ENCODE measurements at places on chromosomes 1 and 21.
A peak's percentile ranks its signal among the peaks of the same experiment; 100 is the strongest.

- DNase-seq: no peak
Observed at GRCh38 chr1:200708769-200709168, 29.9 kb upstream of the CAMSAP2 start.

DNA sequence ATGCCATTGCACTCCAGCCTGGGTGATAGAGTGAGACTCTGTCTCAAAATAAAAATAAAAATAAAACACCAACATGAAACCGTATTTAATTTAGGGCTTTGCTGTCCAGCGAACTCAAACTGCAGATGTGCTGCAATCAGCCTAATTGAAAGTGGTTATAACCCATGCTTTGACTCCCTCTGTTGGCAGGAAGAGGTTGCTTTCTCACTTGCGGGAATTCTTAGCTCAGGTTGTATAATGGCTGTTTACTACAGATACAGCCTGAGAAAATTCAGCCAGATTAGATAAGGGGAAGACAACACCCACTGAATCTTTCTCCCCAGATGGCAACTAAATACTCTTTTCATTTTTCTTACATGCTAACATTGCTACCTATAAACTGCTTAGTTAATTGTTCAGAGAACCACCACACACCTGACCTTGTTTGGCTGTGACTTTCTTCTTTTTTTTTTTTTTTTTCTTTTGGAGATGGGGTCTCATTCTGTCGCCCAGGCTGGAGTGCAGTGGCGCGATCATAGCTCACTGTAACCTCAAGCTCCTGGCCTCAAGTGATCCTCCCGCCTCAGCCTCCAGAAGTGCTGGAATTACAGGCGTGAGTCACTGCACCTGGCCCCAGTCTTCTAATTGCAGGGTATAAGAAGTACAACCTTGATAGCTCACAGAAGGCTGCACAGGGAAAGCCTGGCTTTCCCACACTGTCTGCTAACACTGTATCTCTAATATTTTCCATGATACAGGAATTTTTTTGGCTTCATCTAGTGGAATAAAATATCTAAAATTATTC lies 34.6 kb downstream of the DNTTIP2 start:
- peak; percentile 75 for DNase-seq

DNA sequence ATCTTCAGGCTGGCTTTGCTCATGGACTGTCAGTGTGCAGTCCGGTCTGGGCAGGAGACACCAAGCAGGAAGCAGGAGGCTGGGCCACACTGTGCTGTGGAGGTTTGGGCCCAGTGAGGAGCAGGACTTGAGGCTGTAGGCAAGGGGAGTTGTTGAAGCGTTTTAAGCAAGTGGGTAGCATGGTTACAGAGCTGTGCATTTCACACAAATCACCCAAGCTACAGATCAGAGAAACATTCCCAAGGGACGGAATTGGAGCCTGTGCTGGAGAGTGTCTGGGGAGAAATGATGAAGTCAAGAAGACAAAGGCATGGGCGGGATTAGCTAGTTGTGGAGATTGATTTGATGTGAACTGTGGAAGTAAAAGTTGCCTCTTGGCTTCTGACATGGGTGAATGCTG lies 60.9 kb downstream of the KIF21B start:
- DNase-seq: no peak

GRCh38 chr21:21000591-21001175 lies 2.5 kb downstream of the NCAM2 start:
- no peak for DNase-seq

DNA sequence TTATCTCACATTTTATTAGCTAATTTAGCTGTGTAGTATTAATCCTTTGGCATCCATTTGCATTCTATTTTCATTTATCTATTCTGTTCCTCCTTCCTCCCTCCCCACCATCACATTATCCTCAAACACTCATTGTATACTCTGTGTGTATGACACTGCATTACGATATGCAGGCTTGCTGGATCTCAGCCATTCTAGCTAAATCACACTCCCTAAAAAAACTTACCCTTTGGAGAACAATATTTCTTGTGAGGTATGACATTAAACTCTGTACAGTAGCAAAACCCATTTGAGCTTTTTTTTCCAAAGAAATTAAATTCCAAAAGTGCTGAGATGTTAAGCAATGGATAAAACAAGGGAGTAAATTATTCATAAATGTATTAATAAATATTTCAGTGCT lies 11.4 kb upstream of the RAB3GAP2 start:
- no peak for DNase-seq

GRCh38 chr1:19179597-19180264 lies 30.3 kb downstream of the UBR4 start:
- DNase-seq: peak; percentile 37

- no peak for DNase-seq
Observed at GRCh38 chr1:9500756-9501754, 38.2 kb upstream of the SLC25A33 start.

- DNase-seq: no peak
Observed at GRCh38 chr1:210321552-210321951, 7.2 kb upstream of the HHAT start.

DNA sequence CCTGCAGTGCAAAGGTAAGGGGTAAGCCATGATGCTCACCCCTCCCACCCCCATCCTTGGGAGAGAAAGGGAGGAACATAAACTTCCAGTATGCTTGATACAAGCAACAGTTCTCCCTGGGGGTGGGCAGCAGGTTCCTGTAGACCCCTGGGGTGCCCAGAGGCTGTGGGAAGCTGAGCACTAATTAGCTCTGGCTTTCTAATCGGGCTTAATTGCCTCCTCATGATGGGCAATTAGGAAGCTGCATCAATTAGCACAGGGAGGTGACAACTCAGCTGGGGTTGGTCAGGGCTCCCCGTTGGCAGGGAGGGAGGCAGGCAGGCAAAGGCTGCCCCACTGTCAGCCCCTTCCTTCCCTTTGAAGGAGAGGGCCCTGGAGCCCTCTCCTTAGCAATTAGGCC lies 15.7 kb upstream of the LMNA start:
- no peak for DNase-seq

- no peak for DNase-seq
Observed at GRCh38 chr21:43325968-43326715, 100.8 kb downstream of the SIK1 start.

DNA sequence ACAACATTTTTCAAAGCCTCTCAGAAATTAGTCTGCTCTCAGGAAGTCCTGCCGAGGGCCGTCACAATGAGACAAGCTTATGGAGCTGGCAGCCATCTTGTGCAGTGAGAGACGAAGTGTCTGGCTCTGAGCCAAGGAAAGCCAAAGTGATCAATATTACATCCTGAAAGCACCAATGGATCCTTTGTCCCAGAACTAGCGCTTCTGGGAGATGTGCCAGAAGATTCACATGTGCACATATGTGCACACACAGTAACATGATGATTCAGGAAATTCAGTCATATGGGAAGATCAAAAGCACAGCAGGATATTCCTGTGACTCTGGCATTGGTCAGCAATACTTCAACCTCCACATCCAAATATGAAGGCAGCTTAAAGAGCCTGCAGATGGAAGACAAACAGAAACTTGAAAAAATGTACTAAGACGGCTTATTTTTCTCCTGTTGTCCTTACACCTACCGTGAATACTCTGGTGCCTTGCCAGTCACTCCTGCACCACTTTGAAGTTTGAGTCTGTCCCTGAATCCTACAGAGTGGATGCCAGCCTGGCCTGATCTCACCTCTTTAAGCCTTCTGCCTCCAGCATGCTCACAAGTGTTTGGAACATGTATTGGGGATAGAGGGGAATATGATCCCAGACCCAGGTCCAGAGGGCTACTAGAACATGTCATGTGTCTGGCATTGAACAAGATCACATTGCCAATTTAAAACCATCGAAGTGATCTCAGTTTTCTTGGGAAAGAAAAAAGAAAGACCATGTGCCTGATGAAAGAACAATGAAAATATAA lies 44.5 kb upstream of the PRRX1 start:
- no peak for DNase-seq

DNA sequence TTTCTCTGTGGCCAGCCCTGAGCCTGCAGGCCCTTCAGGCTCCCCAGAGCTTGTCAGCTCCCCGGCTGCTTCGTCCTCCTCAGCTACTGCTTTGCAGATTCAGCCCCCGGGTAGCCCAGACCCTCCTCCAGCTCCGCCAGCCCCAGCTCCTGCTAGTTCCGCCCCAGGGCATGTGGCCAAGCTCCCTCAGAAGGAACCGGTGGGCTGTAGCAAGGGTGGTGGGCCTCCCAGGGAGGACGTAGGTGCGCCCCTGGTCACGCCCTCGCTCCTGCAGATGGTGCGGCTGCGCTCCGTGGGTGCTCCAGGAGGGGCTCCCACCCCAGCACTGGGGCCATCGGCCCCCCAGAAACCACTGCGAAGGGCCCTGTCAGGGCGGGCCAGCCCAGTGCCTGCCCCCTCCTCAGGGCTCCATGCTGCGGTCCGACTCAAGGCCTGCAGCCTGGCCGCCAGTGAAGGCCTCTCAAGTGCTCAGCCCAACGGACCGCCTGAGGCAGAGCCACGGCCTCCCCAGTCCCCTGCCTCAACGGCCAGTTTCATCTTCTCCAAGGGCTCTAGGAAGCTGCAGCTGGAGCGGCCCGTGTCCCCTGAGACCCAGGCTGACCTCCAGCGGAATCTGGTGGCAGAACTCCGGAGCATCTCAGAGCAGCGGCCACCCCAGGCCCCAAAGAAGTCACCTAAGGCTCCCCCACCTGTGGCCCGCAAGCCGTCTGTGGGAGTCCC lies 45.4 kb downstream of the YARS1 start:
- DNase-seq: no peak

DNA sequence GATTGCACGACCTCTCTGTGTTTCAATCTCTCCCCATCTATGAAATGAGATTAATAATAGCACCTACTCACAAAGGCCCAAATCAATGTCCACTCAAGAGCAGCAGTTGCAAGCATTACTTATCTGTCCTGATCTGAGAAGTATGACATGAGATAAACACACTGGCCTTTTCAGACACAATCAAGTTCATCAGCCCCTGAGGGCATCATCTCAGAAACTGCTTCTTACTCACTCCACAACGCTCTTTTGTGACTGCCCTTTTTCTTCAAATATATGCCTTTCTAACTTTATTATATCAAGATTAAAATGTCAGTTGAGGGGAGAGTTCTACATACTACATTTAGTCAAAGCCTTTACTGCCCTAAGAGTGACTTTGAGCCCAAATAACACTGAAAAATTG lies 371.9 kb upstream of the SPAG17 start:
- no peak for DNase-seq

DNA sequence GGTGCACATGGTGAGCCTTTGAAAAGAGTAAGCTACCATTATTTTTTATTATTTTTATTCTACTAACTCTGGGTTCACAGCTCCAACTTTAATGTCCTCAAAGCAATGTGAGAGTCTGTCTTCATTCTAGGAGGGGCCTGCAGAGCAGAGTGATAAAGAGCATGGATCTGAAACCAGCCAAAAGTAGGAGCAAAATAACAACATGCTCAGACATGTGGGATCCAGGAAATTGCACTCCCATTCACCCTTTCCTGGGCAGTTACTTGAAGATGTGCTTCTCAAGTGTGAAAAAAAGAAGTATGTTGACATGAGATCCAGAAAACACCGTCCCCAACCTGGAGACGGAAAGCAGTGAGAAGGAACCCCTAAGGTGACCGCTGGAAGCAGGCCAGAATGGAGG lies 8.7 kb upstream of the LIN28A start:
- DNase-seq: no peak

GRCh38 chr21:31087639-31088473 lies 49.6 kb upstream of the KRTAP19-8 start:
- DNase-seq: no peak

DNA sequence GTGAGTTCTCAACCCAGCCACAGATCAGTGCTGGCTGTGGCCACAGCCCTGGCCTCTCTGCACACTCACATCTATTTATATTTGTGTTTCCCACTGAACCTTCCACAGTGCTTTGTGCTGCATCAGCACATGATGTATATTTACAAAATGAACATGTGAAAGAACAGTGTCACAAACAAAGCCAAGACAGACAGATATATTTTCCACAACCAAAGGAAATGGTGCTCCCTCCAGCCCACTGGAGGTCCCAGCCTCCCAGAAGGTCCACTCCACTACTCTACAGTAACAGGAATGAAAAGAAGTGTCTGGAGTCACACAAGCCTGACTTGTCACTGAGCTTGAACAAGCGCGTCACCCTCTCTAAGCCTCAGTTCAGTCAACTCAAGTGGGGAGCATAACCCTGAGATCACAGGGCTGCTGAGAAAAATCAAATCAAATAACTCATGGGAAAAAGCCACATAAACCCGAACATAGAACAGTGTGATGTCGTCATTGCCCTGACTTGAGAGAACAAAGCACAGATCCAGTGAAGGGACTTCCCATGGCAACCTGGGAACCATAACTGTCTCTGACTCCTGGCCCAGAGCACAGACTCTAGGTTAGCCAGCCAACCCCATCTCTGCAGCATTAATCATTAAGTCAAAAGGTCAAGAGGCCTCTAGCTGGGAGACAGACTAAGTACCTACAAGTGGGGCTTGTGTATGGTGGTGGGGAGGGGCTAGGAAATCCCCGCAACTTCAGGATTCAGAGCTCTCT lies 121.2 kb downstream of the TRABD2B start:
- no peak for DNase-seq

- DNase-seq: peak; percentile 7
Observed at GRCh38 chr1:186828611-186829454, at the start of gene PLA2G4A. TSS of gene PLA2G4A (plus strand) at chr1:186828949. CDS start at chr1:186854355, 25,406 bp downstream.

- no peak for DNase-seq
Observed at GRCh38 chr1:25185409-25186160, 46.7 kb downstream of the SYF2 start.
